Stimulated activated CD4-positive, alpha-beta T cell treated with anti-CD3 and anti-CD28 coated beads, TNF-alpha, amount 100 ng/mL, for 24 hours (primary cell): ENCODE measurements at places on chromosomes 5 and 9.

GRCh38 chr5:132927355-132928061 is 35.9 kb downstream of the AFF4 start:
- DNase-seq = no peak

- DNase-seq = no peak
These were observed 41.8 kb downstream of the GRAMD2B start for GRCh38 chr5:126464959-126465358.

DNA sequence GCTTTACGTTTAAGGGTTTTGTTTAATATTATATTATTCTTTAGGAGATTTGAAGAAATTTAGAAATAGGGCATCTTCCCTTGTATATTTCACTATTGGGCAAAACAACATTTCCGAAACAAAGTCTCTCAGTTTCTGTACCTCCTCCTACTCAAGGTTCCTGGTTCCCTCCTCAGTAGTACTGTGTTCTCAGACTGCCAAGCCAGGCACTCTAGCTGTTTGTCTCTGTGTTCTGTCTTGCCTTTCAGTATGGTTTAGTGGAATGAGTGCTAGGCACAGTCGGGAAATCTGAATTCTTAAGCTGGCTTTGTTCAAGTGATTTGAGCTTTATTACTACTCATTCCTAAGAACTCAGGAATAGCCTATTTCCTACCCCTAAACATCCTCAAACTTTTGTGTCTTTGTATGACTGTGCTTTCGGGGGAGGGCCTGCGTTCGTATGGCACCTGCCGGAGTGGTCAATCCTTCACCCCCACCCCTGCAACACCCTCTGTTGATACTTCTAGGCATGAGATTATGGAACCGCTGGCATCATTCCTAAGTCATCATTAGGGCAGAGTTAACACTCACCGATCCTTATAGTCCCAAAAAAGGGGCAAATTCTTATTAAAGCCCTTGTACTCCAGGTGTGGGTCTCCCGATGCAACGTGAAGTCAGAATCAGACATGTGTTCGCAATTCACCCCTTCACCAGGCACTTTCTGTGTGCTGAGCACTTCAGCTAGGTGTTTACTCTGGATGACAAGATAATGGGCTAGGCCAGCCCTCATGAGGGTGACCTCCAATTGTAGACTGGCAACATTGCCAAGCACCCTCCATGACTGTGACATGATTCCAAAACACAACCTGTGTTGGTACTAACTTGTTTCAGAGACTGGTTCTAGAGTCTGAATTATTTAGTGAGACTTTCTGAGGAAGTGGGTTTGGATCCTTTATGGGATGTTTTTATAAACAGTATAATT is 24.5 kb downstream of the SNX18 start:
- no peak for DNase-seq

DNA sequence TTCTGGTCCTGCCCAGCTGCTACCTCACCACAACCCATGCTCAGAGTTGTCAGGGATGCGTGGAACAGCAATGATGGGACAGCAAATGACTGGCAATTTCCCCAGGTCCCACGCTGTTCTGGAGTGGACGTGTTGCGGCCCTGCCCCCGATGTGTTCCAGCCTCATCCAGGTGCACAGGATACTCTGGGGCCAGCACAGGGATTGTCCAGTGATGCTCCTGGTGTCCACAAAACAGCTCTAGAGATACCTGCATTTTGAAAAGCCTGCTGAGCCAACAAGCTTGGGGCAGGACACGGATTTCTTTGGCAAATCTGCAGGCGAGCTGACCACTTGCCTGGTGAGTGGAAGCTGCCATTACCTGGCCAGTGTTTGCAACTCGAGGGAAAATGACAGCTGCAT is 88.7 kb downstream of the ANKRD33B start:
- no peak for DNase-seq

GRCh38 chr9:35027860-35028259 is 38.3 kb downstream of the DNAJB5 start:
- no peak for DNase-seq

- no peak for DNase-seq
These were observed 15.9 kb downstream of the ENG start for GRCh38 chr9:127838375-127839078.

GRCh38 chr5:147413266-147413665 is 96.6 kb downstream of the DPYSL3 start:
- DNase-seq = no peak

DNA sequence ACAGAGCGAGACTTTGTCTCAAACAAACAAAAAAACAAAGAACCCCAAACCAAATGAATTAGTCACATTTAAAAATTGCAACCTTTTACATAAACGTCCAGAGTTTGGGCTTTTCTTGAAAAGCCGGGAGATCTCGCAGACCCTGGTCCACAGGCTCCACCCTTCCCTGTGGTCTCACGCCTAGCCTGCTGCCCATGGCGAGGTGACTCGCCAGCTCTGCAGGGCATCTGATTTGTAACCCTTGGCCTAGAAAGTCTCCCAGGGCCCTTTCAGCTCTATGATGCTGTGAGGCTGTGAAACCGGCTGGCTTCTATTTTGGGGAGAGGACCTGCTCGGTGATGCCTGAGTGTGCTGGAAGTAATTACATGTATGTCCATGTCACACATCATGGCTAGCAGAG is 44.7 kb upstream of the PHYKPL start:
- DNase-seq = no peak

DNA sequence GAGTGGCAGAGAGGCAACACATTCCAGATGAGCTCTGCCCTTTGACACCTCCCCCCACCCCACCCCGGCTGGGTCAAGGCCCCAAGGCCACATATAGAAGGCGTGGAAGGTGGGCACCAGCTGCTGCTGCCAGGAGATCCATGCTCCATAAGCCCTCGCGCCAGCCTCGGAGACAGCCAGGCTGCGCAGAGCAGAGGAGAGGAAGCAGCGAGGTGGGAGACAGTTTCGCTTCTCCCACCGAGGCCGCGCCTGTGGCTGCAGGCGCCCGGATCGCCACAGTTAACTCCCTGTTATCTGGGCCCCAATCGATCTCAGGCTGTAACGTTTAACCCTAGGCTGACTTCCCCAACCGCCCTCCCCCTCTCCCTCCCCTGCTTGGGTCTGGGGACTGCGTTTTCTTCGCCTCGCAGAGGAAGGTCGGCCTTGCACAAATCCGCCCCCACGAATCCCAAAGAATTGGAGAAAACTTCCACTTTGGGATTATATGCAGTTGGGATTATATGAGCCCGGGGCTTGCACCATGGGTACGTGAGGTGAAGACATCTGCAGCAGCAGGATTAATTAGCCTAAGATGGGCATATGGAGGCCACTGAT is 1.1 kb upstream of the CXXC5 start:
- no peak for DNase-seq

GRCh38 chr5:141958546-141959172 is 657 bp upstream of the PCDH12 start:
- no peak for DNase-seq

- DNase-seq = no peak
These were observed 455.1 kb upstream of the MPDZ start for GRCh38 chr9:13734601-13735000.

DNA sequence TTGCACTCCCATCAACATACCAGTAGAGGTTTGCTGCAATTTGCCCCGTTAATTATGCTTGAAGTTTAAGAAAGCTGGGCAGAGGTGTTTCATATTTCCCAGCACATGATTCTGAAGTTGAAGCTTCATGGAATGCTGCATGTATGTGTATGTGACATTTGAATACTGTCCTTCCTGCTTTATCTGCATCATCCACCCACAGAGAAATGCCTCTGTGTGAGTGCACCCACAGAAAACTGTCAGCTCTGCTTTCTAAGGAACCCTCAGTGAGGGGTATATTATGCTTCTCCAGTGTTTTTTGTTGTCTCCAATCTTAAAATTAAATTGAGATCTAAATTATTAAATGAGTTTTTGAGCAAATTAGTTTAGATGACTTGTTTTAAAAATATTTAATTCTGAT is 358.1 kb upstream of the PIK3R1 start:
- DNase-seq = no peak

DNA sequence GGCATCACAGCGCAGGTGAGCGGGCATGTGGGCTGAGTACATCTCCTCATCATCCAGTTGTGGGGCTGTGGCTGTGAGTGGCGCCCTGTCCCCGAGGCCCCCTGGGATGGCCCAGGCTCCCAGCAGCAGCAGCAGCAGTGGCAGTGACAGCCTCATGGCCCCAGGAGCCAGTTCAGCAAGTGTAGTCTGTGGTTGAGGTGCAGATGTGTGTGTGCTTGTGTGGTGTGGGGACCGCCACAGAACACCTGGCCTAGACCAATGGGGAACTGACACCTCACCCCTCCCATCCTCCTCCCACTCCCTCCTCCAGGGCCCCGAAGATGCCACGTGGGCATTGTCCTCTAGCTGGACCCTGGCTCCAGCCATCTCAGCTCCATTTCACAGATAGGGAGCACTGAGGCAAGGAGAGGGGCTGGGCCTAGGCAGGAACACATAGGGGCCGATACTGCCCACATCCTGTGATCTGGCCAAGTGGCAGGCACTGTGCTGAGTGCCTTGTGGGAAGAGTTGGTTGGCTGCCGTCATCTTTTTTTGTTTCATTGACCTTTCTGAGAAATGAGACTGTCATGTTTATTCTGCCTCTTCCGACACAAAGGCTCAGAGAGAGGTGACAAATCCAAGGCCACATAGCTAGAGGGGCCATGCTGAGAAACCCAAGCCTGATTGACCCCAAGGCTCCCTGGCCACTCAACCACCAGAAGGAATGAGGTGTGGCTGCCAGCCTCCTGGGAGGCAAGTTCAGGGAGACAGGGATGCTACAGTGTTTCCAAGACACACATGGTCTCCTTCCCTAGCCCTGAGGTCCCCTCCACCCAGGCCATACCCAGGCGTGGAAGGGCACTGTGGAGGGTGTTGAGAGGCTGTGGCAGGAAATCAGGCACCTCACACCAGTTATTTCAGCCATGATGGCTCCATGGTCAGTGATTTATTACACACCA is at the start of gene MZB1:
MZB1 (minus strand) TSS at position 213 of the 938 bp plus-strand sequence; CDS start at position 156, 57 bp downstream.
- peak; percentile 51 for DNase-seq

DNA sequence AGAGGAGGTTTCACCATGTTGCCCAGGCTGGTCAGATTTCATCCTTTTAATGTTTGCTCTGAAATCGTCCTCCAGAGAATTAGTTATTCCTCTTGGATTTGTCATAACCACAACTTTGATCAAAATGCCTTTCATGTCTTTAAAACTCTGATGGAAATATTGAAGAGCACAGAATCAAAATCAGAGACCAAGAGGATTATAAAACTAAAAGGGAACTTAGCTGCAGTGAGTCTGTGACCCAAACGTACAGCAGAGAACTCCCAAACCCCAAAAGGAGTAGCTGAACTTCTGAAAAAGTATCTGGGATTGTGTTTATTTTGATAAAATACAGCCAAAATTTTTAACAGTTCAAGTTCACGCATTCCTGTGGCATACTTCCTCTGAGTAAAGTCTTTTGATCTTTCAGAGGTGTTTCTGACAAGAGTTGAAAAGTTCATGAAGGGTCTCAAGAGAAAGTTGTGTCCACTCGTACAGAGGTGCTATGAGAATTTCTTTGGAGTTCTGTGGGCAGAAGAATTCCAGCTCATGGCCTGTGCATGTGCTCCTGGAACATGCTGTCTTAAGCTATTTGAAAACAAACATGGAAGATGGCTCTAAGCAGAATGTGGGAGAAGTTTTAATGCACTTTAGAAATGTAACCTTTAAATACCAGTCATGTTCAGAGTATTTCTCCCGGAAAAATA is 124.0 kb downstream of the ESM1 start:
- no peak for DNase-seq

GRCh38 chr9:112703304-112703703 is 14.6 kb downstream of the INIP start:
- DNase-seq = no peak

DNA sequence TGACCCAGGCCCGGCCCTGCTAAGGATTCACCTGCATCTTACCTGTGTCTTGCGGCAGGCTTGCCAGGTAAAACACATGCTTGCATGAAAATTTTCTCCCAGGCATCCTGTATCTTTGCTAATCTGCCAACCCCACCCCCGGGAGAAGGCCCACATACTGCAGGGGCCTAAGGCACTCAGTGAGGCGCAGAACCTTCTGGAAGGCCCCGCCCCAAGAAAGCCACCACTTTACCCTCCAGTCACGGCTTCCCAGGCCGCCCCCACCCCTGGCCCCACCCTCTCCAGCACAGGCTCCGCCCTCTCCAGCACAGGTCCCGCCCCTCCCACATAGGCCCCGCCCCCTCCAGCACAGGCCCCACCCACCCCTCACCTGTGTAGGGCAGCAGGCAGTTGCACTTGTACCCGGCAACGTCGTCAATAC is 29.8 kb upstream of the SEC16A start:
- DNase-seq = no peak

DNA sequence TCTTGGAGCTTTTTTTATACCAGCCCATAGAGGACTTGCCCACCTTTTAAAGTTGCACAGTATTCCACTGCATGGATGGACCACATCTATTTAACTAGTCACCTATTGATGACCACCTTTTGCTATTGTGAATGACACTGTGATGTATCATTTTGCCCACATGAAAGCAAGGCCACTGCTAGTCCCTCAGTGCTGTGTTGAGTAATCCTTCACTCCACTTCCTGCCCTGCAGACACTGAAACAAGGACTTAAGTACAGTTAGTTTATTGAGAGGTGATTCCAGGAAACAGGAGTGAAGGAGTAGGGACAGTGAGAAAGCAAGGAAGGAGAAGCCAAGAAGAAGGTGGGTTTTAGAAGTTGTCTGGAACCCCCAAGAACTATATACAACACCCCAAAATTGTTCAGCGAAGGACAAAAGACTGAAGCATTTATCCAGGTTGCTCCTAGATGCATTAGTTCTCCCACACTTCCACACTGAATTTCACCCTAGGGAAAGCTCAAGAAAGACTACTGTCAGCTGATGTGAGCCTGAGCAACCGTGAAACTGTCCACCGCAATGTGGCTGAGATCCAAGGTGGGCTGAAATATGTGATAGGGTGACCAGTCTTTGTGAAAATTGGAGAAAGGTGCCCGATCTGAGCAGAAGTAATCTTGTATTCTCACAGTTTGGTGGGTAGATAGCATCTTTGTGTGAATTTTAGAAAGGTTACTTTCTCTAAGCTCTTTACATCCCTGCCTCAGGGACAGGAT is 45.2 kb upstream of the ANKRD31 start:
- no peak for DNase-seq

- no peak for DNase-seq
These were observed 244.5 kb upstream of the C9orf72 start for GRCh38 chr9:27817747-27818146.

DNA sequence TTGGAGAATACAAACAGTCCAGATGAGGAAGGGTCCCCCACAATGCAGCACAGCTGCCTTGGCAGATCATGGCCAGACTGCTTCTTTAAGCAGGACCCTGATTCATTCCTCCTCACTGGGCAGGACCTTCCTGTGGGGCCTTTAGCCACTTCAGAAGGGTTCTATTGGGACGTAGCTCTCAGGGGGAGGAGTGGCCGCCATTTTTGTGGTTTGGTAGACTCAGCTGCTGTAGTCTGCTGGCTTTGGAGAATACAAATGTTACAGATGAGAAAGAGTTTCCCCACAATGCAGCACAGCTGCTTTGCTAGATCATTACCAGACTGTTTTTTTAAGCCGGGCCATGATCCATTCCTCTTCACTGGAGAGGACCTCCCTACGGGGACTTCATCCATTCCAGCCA is 57.4 kb downstream of the TMEM38B start:
- DNase-seq = no peak
